H54 (cell line): ENCODE measurements at places on chromosomes 7 and 10.

- no peak for DNase-seq
Observed at GRCh38 chr7:137094-137891, 55.1 kb upstream of the FAM20C start.

- peak; percentile 99 for DNase-seq
Observed at GRCh38 chr10:119401671-119402395, 140.7 kb downstream of the RGS10 start.

DNA sequence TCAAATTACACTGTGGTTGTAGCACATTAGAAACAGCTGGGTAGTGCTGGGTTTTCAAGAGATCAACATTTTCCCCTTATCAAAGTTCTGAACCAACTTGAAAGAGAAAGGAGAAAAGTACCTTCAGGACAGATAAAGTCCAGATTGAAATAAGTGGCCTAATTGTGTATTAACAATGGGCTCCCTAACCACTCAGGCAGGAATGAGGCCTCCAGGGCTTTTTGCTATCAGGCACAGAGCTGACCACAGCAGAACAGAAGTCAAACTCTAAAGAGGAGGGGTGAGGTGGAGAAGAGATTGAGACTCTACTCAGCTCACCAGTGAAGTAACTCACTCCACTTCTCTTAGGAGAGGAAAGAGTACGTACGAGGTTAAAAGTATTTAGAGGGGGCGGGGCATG lies 394.1 kb upstream of the PHF14 start:
- DNase-seq = no peak

GRCh38 chr7:112302566-112302965 lies 96.1 kb downstream of the ZNF277 start:
- DNase-seq = no peak

DNA sequence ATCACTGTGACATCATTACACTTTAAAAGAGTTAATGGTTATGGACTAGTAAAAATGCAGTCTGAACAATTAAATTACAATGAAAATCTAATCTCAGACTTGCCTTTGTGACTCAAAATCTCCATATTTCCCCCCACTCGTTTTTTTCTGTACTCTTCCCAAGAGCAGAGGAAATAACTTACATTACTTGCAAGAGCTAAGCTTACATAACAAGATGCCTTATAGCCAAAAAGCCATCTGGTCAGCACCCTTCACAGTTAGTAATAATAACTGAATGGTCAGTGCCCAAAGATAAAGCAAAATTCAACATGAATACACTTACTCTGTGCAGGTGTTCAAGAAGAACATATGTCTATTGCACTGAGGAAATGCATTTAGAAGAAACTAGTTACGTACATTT lies 1381.5 kb upstream of the CELF2 start:
- no peak for DNase-seq

- no peak for DNase-seq
Observed at GRCh38 chr10:76492678-76493472, 1061.5 kb downstream of the LRMDA start.

DNA sequence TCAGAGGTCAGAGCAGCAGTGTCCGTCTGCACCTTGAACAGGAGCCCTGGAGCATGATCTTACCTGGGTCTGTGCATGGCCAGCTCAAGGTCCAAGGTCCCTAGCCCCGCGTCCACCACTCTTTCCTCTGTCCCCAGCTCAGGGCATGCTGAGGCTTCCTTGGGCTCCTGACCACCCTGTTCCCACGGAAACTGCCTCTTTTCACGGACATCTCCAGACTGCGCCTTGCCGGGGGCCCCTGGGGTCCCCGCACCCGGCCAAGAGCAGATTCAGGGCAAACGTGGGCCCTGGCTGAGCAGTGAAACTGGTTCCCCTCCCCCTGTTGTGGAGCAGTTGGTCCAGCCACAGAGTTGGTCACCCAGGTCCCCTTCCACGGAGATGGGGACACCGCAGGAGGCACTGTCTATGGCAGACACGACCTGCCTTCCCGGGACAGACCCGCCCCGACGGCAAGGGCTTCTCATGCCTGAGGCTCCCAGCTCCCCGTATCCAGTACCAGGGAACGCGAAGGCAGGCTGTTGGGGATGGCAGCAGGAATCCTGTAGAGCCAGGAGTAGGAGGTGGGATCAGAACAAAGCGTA lies 217.4 kb upstream of the PPP2R2D start:
- DNase-seq = no peak

DNA sequence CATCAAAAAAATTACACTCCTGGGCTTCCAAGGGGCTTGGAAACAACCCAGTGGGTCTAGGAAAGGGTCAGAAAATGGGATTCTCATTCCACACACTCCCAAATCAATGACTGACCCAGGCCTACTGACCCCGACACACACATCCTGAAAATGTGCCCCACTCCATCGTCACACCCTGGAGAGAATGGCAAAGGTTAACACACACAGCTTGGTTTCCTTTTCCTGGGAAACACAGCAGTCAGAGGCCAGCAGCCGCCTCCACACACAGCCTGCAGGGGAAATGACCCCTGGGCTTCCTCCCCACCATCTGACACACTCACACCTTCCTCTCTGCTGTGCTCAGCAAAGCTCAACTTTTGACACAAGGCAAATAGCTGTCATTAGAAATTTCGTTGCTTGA lies 42.9 kb downstream of the SH3PXD2A start:
- no peak for DNase-seq

DNA sequence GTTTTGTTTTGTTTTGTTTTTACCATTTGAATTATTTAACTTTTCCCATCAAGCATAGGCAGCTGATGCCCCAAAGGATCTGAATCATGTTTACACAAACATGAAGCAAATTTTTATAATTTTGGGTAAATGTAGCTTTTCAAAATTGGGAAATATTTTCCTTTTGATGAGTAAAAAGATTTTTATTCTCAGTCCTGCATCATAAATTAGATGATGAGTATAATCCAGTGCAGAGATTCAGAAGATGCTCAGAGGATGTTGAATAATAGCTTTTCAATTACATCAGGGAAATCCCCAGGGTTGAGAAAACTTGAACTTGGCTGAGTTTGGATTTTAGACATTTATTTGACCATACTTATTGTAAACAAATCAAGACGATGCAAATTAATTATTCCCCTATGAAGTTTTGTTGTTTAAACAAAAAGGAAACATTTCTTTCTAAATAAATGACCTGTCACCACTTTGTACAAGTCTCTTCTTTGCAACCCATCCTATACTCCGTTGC lies 121.7 kb downstream of the FAM204A start:
- DNase-seq = no peak

GRCh38 chr10:3682745-3683144 lies 102.3 kb downstream of the KLF6 start:
- no peak for DNase-seq

GRCh38 chr7:137335814-137336213 lies 7.7 kb downstream of the PTN start:
- DNase-seq = no peak

DNA sequence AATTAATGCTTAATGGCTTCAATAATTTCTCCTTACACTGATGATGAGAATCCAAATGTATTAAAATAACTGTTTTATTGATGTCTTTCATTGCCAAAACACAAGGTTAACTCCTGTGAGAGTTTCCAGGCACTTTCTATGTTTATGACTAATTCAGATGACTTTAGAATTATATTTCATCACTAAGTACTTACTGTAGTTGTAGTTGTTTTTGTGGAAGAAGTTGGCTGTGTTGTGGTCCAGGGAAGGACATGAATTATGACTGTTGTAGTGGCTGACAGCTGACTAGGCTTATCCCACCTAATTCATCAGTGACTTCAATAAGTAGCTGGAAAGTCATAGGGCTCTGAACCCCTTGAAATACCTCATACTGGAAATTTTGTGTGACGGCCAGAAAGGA lies 254.8 kb downstream of the HGF start:
- no peak for DNase-seq

- no peak for DNase-seq
Observed at GRCh38 chr7:143252006-143252405, 11.2 kb upstream of the GSTK1 start.

DNA sequence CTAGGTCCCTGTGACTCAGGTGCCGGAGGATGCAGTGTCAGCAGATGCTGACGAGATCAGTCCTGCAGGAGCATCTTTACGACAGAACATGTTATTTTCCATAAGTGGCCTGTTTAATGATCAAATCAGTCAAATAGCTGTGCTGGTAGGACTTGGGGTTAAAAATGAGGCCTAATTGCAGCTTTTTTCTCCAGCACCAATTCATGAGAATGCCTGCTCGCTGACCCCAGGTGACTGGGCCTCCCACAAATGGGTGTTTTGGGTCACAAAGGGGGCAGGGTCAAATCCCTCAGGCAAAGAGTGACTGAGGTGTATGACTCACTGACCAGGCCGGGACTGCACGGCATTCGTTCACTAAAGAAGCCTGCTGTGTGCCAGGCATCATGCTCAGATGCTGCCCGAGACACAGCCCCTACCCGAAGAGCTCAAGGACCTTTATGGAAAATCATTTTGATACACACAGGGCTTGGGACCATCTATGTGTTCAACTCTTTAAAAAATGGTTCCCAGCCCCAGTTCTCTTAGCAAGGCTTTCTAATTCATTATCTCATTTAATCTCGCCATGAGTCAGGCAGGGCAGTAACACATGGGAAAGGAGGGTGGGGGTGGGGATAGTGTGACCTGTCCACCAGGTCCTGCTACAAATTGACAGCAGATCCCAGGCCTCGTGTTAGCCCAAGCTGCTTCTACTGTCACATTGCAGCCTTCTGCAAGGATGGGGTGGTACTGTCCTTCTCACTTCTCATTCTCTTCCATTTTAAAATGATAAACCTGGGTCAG lies 21.1 kb downstream of the ZNF775 start:
- DNase-seq = peak; percentile 84

DNA sequence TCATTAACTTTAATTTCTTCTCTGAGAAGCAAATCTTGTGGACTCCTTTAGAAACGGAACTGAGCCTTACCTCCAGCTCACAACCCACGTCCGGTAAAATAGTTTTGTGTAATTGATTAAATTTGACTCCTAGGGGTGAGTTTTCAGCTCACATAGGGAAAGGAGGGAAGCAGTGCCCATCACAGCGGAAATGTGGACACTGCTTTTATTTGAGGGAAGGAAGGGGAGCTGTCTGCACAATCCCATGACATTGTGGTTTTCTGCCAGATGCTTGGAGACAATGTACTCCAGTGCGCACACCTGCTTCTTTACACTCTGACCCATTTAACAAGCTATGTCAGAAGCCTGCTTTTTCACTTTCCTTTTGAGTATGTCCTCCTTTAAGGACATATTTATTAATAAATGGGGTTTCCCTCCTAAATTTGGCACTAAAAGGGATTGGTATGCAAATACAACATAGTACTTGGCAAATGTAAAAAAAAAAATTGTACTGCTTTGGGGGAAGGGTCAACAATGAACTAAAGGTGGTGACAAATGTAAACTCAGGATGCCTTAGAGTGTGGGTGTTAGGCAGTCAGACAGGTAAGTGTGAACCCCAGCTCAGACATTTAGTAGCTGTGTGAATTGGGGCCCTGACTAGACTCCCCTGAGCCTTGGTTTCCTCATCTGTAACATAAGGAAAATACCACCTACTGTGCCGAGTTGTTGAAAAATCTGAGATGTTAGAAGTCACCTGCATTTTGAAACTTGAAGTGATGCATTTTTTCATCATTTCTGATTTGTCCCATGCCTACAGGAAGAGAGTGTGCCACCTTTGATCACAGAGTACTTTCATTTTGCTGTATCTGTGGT lies 90.2 kb upstream of the KLF6 start:
- DNase-seq = no peak

DNA sequence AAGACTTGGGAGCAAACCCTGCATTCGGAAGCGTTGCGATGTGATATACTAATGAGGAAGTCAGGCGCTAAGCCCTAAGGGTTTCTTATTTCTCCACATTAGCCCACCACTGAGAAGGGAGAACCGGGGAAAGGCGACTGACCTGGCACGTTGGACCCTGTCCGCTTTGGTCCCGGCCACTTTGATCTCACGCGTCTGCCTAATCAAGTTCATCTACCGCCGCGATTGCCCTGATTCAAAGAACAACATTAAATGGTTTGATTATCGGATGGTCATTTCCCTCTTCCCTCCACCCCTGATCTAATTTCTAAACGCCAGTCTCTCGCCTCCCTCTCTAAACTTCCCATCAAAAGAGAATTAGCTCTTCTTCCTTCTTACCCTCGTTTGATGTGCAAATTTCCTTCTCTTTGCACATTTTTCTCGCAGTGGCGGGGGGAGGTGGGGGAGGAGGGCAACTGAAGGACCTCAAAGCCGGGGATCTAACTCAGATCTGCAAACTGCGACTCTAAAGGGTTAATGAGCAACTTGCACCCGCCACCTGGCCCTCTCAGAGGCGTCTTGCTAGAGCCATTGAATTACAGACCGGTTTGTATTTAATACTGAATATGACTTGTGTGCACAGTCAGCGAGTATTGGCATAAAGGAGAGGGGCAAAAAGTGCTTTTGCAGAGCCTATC lies 687 bp upstream of the DKK1 start:
- DNase-seq = no peak

DNA sequence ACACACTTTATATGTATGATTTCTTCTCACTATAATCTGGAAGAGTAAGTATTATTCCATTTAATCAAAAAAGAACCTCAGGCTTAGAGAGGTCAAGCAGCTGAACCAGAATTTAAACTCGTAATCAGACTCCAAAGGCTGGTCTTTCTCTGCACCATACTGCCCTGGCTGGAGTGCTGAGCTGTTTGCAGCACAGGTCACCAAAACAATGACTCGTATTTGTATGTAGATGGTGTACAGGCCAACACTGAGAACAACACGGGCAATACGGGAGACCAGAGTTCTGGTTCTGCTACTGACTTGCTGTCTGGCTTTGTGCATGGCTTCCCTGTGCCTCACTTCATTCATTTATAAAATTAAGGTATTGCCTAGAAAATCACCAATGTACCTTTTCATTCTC lies 57.9 kb downstream of the CDCA7L start:
- DNase-seq = no peak

- DNase-seq = no peak
Observed at GRCh38 chr7:156031679-156032478, 219.6 kb upstream of the SHH start.

GRCh38 chr10:119403921-119404320 lies 138.6 kb downstream of the RGS10 start:
- no peak for DNase-seq

DNA sequence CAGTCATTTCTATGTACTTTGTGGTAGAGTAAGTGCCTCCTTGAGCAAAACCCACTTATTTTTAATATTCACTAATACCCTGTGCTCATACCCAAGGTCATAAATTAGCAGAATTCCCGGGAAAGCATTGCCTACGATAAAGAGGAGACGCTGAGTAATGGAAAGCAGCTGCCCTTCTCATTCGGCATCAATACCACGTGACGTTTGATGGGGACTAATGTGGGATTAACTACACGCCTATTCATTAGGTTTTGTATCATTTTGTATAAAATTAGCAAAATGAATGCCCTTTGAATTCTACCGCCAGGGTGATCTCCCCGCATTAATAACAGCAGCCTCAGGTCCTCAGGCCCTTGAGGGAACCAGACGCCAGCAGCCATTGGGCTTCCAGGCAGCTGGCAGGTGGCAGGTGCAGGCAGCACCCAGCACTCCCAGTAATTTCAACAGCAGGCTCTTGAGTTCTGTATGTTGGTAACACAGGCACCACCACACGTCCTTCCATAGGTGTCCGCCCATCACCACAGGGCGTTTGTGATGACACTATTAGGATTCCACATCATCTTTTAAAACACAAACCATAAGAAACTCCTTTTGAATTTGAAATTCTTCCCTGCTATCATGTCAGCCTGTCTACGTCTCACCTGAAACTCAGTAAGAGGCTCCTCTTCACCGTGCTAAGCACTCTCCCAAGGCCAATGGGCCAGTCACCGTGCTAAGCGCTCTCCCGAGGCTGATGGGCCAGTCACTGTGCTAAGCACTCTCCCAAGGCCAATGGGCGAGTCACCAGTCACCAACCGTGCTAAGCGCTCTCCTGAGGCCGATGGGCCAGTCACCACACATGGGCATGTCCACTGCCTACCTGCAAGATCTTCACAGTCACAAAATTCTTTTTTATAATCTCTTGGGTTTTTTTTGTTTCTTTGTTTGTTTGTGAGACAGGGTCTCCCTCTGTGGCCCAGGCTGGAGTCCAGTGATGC lies 509.4 kb downstream of the PTPRN2 start:
- DNase-seq = no peak
